ENCODE measurements at places on chromosomes 2 and 18. TPM values are rescaled to one million over a fixed set of nuclear protein-coding genes. Genes with fewer than 3 reads are reported as not detected.

The IL36G gene
- not detected for total RNA-seq

The FBLN7 gene
- total RNA-seq = 0.60 TPM

The LIMS3 gene
- 20.7 TPM for total RNA-seq

The MDH1B gene
- total RNA-seq = 0.36 TPM

The TNFRSF11A gene
- total RNA-seq = 1.8 TPM

DNA sequence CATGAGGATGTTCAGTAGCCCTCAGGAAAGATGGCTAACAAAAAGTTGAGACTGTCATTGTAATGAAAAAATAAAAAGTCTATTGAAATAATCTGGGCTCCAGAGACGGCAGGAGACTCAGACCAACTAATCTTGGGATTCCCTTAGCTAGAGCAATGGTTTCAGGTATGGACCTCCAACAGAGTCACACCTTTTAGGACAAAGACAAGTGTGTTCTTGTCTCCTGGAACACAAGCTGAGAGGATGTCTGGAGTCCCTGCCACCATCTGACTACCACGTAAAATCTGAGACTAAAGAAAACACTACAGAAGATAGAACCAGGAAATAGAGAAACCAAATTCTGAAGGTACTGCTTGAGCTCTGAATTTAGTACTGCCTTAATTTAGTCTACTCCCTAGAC lies 103.3 kb upstream of the RBBP8 start:
- DNase-seq = no peak

DNA sequence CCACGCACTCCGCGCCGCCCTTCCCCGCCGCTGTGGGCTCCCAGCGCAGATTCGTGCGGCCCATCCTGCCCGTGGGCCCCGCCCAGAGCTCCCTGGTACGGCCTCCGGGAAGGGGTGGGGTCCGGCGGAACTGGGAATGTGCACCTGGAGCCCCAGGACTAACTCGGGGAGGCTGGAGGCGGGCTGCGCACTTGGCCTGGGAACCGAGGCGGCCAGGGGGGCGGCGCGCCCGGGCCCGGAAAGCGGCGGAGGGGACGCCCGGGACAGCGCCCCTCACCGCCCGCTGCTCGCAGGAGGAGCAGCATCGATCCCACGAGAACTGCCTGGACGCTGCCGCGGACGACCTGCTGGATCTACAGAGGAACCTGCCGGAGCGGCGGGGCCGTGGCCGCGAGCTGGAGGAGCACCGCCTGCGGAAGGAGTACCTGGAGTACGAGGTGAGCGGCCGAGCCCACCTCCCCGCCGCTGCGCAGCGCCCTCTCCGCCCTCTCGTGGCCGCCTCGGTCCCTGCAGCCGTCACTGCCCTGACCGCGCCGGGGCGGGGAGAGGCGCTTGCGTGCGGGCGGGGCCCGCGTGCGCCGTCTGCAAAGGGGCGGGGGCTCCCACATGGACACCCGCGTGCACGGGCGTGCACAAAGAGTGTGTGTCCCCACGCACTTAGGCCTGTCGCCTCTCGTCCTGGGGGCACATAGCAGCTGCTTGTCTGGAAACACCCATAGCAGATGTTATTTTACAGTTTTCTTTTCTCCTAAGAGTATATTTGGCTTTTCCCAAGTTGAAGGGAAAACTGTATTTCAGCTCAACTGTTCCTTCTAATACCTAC lies 25.2 kb downstream of the PSD4 start:
- peak; percentile 28 for DNase-seq

GRCh38 chr2:9135822-9136558 lies 70.6 kb upstream of the ASAP2 start:
- no peak for DNase-seq

DNA sequence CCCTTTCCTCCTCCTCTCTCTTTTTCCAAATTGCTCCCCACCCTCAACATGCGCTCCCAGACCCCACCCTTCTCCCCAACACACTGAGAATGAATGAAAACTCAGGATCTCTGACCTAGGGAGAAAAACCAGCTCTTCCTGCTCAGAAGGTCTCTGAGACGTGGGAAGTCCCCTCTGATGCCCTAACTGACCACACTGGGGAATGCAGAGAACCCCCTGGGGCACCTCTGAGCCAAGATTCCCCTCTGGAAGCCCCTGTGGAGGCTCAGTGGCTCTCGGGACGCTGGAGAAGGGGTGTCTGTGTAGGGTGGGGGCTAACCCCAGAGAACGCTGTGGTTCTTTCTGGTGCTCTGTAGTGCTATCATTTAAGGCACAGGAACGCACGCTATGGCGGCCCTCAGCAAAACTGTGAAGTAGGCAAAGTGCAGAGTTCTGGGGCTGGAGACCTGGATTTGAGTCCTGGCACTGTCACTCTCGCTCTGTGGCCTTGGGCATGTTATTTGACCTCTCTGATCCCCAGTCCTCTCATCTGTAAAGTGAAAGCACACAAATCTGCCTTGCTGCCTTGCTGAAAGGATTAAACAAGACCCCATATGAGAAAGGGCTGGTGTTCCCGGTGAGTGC lies 17.1 kb downstream of the ATOH8 start:
- no peak for DNase-seq

DNA sequence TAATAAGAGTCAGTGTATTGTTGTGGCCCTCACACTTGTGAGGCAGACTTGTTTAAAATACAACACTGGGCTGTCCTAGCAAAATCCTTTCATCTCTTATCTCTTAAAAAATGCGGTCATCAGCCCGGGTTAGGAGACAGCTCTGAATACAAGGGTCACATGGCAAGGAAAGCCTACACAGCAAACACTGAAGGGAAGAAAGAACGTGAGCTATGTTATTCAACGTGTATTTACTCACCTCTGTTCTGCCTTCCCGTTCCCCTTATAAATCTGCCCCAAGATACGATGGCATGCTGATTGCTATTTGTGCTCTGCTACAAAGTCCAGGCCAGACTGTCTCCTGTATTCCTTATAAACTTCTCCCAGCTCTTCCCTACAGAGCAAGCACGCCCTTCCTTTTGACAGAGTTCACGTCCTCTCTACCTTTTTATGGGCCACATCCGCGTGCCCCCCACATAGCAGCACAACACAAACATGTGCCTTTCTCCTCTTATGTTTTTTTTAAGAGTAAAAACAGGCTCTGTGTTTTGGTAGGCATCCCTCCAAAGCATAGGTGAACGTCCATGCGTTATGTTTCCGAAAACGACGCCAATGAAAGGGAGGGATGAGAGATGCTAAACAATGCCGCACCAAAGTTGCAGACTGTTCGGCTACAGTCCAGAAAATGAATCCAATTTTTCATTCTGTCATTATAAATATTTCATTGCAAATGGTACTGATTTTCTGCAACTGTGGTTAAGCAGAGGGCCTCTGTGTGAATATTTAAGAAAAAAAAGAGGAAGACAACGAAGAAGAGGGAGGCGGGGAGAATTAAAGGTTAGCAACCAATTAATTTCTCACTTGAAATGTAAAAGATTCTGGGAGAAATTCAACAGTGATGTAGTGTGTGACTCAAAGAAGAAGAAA lies 274.7 kb downstream of the ZNF521 start:
- DNase-seq = no peak

- peak; percentile 23 for DNase-seq
These were observed 22.4 kb upstream of the RMP24 start for GRCh38 chr18:35949903-35950627.

DNA sequence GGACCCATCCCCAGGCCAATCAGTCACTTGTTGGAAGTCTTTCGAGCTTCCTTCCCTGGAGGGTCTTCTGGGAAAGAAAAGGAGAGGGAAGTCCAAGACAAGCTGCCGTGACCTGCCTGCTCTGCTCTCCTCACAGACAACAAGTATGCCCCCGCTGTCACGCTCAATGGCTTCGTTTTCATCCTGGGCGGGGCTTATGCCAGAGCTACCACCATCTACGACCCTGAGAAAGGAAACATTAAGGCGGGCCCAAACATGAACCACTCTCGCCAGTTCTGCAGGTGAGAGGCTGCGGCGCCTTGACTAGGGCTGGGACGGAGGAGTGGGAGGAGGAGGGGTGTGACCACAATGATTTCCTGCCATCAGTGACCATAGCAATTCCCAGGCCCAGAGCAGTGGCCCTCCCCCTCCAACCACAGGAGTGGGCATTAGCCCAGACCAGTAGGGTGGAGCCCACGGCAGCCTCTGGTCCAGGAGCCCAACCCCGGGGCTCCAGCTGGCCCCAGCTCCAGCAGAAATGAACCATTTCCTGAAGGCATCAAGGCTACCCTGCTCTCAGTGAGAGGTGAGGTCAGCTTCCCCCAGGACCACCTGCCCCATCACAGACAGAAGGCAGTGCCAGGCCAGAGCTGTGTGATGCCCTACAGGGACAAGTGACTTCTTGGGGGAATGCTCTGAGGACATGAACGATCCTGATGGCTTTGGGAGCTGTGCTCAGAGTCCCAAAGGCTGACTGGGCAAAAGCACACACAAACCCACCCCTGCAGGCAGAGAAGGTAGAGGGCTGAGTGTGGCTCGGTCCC lies 223.1 kb downstream of the ATAD2B start:
- no peak for DNase-seq

DNA sequence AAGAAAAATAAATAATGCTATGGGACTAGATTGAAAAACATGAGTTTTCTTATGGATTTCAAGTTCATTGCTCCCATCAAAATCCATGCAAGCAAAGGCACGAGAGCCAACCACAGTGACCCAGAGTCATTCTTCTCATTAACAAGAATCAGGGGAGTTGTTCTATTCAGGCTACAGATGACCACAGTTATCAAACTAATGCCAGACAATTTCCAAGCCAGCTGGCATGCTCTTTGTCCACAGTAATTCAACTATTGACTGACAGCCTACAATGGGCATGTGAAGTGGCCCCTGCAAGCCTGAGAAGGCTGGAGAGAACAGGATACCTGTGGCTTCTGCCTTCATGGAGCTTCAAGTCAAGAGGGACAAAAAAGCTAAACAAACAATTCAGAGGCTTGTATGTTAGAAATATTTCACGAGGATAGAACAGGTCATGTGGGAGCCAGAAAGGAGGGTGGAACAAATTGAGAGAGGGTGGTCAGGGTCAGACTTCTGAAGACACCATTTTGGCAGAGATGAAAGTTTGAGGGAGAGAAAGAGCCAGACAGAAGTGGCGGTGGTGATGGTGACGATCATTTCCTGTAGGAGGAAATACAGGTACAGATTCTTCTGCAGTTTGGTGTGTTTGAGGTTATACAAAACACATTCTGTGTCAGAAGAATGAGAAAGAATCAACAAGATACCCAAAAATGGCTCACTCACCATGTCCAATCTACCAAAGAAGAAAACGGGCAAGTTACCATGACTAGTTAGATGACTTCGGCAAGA lies 732.4 kb downstream of the RNF144A start:
- no peak for DNase-seq

GRCh38 chr2:223976635-223977226 lies 19.5 kb downstream of the MRPL44 start:
- DNase-seq = no peak

- DNase-seq = no peak
These were observed 70.6 kb downstream of the EMILIN2 start for GRCh38 chr18:2917259-2918047.

- no peak for DNase-seq
These were observed 137.4 kb downstream of the INHBB start for GRCh38 chr2:120483355-120483754.
